ENCODE measurements at places on chromosomes 1 and 21. TPM values are rescaled to one million over a fixed set of nuclear protein-coding genes. Genes with fewer than 3 reads are reported as not detected.
A peak's percentile ranks its signal among the peaks of the same experiment; 100 is the strongest.

Gene CCDC181
- not detected for polyA plus RNA-seq

Gene MASP2
- not detected for polyA plus RNA-seq

Gene GABRD
- polyA plus RNA-seq = not detected

Gene C8B
- polyA plus RNA-seq = not detected

Gene CBR3
- polyA plus RNA-seq = 1.1 TPM

Gene SH2D1B
- 598 TPM for polyA plus RNA-seq

DNA sequence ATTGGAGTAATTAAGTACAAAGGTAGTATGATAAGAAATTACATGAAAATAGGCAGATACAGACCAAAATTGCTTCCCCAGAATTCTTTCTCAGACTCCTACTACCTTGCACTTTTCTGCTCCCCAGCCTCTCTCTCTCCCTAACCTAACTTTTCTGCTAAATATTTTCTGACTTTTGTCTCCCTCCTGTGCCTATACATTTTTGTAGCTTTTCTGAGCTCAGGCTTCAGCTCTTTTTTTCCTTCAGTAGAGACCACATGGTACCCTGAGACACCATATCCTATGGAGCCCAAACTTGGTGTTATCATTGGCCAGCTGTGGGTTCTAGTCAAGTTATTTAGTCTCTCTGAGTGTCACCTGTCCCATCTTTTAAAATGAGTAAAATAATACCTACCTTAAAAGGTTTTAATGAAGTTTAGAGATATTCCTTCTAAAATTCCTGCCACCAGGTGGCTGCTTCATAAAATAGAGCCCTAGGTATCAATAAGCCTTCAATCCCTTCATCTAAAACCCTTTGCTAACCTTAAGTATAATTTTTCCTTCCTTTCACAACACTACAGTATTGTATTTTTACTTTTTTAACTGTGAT, 237.6 kb upstream of the DUSP10 start:
- H3K4me3 ChIP-seq = no peak overlapping the region
- H3K27ac ChIP-seq = no peak overlapping the region
- no peaks in the 10 kb centered on the region for H3K36me3 ChIP-seq
- H3K4me1 ChIP-seq = no peaks in the 10 kb centered on the region
- peaks cover 5% of the 10 kb centered on the region for H3K27me3 ChIP-seq

DNA sequence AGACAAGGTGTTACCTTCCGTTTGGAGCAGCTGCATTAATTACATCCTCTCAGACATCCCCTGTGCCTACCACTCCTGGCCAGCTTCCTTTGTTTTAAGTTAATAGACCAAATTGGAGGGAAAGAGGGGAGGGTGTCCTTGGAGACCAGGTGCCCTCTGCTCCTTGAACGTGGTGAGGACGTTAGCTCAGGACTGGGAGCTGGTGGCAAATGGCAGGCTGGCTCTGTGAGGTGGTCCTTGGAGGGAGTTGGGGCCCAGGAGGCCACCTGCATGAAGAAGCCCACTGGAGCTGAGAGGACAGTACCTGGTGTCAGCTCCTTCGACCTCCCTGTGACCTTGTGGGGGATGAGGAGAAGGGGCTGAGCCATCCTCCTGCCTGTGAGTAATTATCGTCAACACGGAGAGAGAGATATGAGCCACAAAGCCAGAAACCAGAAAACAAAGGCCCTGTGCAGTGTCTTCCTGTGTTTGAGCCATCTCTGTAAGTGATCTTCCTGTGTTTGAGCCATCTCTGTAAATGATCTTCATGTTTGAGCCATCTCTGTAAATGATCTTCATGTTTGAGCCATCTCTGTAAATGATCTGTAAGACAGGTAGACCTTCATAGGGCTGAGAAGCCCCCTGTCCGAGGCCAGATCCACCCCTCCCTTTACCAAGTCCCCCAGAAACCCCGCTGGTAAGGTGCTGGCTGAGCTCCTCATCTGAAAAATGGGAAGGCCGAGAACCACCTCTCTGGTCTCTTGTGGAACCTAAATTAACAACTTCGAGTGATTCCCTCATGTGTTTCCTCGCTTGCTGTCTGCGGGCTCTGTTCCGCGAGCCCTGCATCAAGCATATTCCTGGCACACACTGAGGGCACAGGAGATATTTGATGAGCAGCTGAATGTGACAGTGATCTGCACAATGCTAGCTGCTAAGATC, 126.0 kb downstream of the CAMTA1 start:
- H3K4me3 ChIP-seq = no peak overlapping the region
- no peak for DNase-seq
- H3K36me3 ChIP-seq = no peaks in the 10 kb centered on the region
- no peaks in the 10 kb centered on the region for H3K4me1 ChIP-seq
- H3K27ac ChIP-seq = no peak overlapping the region

- H3K4me3 ChIP-seq = no peak overlapping the region
- H3K36me3 ChIP-seq = no peaks in the 10 kb centered on the region
- H3K4me1 ChIP-seq = peaks cover 4% of the 10 kb centered on the region
- H3K27me3 ChIP-seq = no peaks in the 10 kb centered on the region
- DNase-seq = no peak
These were observed 6.2 kb downstream of the ILDR2 start for GRCh38 chr1:166969074-166969677.

DNA sequence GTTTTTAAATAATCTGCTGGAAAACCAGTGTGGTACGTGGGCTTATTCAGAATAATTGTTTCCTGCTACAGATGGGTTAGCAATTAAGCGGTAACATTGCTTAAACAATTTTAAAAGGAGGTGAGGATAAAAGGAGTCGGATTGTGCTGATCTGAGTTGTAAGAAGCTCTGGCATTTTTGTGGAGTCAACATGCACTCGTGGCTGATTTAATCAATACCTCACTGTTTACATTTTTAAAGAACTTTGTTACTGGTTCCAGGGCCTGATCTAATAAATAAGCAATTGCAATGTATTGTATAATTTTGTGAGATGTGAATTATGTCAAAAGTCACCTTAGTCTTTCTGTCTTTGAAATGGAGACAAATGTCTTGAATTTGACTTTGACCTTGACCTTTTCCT, 474.0 kb downstream of the SETD4 start:
- H3K27ac ChIP-seq = no peak overlapping the region
- DNase-seq = no peak
- no peak overlapping the region for H3K4me3 ChIP-seq
- H3K27me3 ChIP-seq = peaks cover 3% of the 10 kb centered on the region
- H3K36me3 ChIP-seq = no peaks in the 10 kb centered on the region
- no peaks in the 10 kb centered on the region for H3K4me1 ChIP-seq

- H3K4me1 ChIP-seq = no peaks in the 10 kb centered on the region
- DNase-seq = no peak
- H3K27ac ChIP-seq = no peak overlapping the region
- H3K36me3 ChIP-seq = no peaks in the 10 kb centered on the region
- H3K4me3 ChIP-seq = no peak overlapping the region
- no peaks in the 10 kb centered on the region for H3K27me3 ChIP-seq
These were observed 154.4 kb upstream of the KLHDC7A start for GRCh38 chr1:18326211-18326897.

DNA sequence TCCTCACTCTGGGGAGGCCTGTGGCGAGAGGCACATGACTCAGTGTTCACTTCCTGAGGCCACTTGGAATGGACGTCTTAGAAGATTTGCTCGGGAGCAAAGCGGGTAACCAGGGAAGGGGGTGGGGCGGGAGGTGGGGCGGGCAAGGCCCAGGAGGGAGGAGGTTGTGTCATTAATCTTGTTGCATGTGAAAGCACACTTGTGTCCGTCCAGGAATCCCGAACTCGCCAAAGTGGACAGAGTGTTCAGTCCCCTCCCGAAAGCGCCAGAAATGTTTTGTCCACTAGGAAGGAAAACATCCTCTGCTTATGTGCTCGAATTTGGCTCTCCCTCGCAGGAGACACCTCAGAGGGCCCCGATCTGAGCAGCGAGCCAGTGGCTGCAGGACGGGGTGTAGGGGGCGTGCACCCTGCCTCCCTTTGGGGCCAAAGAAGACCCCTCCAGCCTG, 84.2 kb downstream of the SPSB1 start:
- no peaks in the 10 kb centered on the region for H3K4me1 ChIP-seq
- H3K36me3 ChIP-seq = no peaks in the 10 kb centered on the region
- no peak overlapping the region for H3K27ac ChIP-seq
- no peaks in the 10 kb centered on the region for H3K27me3 ChIP-seq
- H3K4me3 ChIP-seq = no peak overlapping the region

DNA sequence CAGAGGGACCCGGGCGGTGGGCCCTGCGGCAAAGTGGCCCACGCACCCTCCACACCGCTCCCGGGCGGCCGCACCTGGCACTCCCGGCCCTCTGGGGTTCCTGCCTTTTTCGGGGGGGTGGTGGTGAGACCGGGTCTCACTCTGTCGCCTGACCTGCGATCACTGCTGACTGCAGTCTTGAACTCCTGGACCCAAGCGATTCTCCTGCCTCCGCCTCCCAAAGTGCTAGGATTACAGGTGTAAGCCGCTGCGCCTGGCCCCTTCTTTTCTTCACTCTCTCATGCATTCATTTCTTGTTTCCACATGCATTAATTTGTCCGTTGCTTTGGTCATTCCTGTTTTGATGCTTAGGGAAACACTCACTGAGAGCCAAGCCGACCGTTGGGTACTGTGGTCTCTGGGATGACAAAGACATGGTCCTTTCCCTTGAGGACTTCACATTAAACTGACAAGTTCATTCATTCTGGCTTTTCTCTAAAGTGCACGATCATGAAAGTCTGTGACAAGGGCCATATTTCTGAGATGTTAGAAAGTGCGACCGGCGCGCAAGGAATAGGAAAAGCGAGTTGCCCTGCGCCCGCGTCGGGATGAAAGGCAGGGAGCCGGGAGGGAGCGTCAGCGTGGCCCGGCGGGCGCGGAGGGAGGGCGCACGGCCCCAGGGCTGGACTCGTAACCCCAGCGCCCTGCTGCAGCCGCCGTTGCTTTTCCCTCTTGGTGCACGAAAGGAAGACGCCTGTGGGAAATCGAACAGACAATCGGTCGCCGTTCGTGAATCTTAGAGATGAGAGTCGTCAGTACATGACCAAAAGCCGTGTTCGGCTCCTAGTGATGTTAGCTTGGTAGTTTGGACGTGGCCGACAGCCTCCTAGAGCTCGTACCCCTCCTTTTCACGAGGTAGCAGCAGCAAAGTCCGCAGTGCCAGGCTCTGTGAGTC, 1.0 kb upstream of the MCOLN2 start:
- H3K36me3 ChIP-seq = no peaks in the 10 kb centered on the region
- peak overlapping the region; percentile 83 for H3K4me3 ChIP-seq
- peaks cover 15% of the 10 kb centered on the region for H3K27me3 ChIP-seq
- peak overlapping the region; percentile 38 for H3K27ac ChIP-seq
- H3K4me1 ChIP-seq = peaks cover 23% of the 10 kb centered on the region

- H3K36me3 ChIP-seq = no peaks in the 10 kb centered on the region
- H3K4me3 ChIP-seq = no peak overlapping the region
- H3K4me1 ChIP-seq = no peaks in the 10 kb centered on the region
- no peak overlapping the region for H3K27ac ChIP-seq
- no peak for DNase-seq
These were observed 217.9 kb downstream of the CTH start for GRCh38 chr1:70628973-70629372.

DNA sequence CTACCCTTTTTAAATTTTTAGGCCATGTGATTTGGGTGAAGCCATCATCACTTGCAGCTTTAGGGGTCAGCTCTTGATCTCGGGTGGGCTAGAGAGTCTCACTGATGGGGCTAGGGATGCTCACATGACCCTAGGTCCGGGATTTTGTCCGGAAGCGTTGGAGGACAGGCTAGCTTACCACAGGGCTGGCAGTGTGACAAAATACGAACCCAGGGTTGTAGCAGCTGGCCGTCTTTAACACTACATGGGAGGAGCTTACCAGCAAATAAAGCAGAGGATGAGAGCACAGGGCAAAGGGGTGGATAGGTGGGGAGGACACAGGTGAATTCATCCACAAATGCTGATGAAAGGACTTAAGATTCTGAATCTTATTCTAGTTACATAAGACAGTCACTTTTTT, 21.9 kb downstream of the GPR161 start:
- no peaks in the 10 kb centered on the region for H3K4me1 ChIP-seq
- H3K4me3 ChIP-seq = no peak overlapping the region
- no peak overlapping the region for H3K27ac ChIP-seq

DNA sequence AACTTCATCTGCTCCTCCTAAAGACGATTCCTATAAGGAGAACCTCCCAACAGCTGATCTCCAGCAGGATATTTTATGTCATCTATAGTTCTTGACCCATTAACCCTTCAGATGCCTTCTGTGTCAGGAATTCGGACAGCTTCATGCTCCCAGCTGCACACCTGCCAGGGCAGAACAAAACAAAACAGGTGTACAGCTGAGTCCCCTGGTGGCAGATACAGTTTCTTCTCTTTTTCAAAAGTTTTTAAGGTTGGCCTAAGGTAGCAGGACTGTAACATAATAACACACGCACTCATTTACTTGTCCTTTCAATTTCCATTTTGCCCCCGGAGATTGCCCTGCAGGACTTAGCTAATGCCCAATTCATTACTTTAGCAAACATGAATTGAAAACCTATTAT, 218.3 kb downstream of the S1PR1 start:
- no peaks in the 10 kb centered on the region for H3K36me3 ChIP-seq
- H3K27ac ChIP-seq = no peak overlapping the region
- peaks cover 17% of the 10 kb centered on the region for H3K4me1 ChIP-seq
- H3K27me3 ChIP-seq = peaks cover 2% of the 10 kb centered on the region

DNA sequence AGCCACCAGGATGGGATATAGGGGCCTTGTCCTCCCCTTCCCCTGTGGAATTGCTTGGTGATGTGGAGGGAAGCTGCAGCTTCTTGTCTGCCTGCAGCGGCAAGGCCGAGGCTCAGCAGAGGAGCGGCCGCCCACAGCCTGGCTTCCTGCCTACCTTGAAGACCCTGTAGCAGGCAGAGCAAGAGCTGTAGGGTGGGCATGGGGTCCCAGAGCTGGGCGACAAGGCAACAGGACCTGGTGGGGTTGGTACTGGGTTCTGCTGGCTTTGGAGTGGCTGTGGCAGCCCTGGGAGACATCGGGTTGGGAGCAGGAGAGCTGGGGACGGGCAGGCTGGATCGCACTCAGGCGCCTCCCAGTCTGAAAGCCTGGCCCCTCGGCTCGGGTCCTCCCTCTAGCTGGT, 5.7 kb upstream of the GPR153 start:
- peaks cover 3% of the 10 kb centered on the region for H3K27me3 ChIP-seq
- no peak for DNase-seq
- no peak overlapping the region for H3K4me3 ChIP-seq
- H3K36me3 ChIP-seq = no peaks in the 10 kb centered on the region
- H3K4me1 ChIP-seq = no peaks in the 10 kb centered on the region

DNA sequence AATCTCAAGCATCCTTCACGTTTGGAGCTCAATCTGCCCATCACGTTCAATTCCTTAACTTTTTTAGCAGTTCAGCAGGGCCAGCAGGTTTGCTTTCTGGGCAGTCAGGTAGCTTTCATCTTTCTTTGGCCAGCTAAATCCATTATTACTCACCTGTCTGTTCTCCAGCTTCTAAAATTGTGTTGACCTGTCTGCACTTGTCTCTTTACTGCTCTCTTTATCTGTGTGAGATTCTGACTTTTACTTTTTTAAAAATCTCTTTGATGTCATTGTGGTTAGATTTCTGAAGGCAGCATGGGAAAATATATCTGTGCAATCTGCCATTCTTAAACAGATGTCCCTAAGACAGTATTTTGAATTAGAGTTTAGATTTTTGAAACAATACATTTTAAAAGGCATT, 24.9 kb upstream of the CYYR1 start:
- no peak overlapping the region for H3K27ac ChIP-seq
- H3K27me3 ChIP-seq = no peaks in the 10 kb centered on the region
- no peak for DNase-seq
- peaks cover 3% of the 10 kb centered on the region for H3K36me3 ChIP-seq
- no peak overlapping the region for H3K4me3 ChIP-seq

Measured in immature natural killer cell (primary cell).